RCC 7860 (cell line): ENCODE measurements at places on chromosomes 5 and 9.

DNA sequence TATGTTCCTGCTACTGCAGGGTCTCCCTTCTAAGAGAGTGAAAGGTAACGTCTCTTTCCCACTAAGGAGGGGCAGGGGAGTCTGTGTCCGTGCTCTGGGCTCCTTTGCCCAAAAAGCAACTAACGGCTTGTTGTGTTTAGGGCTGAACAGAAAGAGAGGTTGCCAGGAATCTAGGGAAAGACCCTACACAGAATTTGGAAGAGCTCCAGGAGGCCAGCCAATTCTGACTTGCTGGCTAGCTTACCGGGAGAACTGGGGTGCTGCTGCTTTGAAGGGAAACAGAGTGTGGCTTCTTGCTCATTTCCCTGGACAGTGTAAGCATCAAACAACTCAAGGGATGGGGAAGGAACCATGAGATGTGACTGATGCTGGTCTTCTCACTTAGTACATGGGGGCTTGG, 176.1 kb downstream of the GADD45G start:
- no peak for DNase-seq

- no peak for DNase-seq
Observed at GRCh38 chr9:108095496-108095895, 605.9 kb upstream of the KLF4 start.

- DNase-seq = peak; percentile 66
Observed at GRCh38 chr5:51651889-51652288, 268.6 kb downstream of the ISL1 start.

DNA sequence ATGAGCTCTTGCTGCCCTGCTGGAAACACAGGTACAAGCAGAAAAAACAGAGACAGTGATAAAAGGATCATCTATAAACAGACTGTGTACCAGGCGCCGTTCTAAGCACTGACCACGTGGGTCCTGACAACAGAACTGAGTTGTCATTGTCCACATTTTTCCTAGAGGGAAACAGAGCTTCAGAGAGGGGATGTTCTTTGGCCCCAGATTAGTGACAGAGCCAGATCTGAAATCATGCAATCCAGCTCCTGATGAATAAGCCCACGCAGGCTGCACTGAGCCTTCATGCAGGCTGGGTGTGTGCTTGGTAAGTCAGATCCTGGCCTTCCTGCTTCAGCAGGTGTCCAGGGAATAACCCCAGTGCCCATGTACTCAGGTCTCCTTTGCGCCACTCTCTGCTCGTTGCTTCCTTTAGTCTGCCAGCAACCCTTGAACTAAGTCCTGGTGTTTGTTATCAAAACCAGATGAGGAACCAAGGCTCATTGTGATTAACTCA, 22.8 kb upstream of the TCF7 start:
- DNase-seq = no peak

DNA sequence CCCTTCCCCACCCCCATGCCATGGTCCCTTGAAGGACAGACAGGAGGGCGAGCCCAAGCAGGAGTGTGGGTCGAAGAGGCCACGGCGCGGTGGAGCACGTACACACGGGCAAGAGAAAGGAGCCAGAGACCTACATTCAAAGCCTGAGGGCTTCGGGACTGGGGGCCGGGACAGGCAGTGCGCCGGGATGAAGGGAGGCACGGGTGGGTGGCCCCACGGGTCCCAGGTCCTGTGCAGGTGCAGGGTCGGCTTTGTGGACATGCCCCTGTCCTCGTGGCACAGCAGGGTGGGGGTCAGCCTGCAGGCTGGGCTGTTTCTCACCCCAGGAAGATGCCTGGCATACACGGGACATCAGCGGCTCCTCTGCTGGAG, 9.8 kb downstream of the LRRC26 start:
- DNase-seq = no peak

DNA sequence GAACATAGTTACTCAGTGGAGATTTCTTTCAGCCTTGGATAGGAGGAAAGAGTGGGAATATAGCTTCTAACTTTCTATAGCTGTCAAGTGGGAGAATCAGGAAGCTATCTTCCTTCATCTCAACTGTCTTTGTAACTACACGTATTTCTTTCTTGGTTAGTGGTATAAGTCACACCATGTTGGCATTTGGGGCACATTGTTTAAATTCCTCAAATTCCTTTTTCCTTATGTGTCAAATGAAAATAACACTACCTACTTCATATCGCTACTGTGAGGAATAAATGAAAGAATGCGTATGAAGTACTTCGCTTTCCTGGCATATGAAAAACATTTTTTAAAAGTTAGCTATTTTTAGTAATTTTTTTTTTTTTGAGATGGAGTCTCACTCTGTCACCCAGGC, 1082.5 kb upstream of the WWC1 start:
- DNase-seq = peak; percentile 88

DNA sequence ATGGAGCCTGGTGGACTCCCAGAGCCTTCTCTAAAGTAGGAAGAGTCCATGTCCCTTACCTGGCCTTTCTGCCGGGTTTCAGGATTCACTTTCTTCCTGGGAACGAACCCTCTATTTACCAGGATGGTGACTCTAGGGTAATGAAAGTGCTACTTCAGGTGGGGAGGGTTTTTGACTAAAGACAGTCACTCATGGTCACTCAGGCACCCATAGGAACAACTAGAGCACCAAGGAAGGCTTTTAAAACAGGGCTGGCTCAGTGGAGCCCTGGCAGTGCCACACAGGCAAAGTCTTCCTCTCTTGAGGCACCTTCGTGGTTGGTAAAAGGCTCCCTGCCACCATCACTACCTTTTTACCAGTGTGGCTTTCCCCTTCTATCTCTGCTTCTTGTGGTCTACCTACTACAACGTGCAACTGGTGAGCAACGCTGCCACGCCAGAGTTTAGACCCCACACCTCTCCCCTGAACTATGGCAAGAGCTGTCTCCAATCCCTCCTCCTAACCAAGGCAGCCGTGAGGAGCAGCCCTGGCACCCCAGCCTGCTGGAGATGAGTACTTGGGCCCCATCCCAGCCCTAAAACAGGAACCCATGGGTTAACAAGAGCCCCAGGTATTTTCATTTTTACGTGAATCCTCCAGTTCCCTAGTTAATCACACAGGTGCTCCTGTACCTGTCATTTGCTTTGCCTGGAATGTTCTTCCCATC, 3.5 kb downstream of the SURF1 start:
- no peak for DNase-seq

DNA sequence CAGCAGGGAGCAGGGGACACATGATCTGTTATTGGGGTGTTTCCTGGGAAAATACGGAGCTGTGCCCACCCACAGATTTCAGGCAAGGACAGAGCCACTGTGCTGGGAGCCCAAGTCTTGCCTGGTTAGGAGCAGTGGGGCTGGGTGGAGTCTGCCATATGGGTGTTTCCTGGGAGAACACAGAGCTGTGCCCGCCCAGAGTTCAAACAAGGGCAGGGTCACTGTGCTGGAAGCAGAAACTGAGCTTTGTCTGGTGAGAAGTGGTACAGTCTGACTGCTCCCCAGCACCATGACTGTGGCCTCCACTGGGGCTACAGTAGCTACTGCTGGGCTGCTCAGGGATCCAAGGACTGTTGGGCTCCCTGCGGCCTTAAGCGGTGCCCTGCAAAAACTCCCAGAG, 135.5 kb downstream of the MCTP1 start:
- DNase-seq = no peak

DNA sequence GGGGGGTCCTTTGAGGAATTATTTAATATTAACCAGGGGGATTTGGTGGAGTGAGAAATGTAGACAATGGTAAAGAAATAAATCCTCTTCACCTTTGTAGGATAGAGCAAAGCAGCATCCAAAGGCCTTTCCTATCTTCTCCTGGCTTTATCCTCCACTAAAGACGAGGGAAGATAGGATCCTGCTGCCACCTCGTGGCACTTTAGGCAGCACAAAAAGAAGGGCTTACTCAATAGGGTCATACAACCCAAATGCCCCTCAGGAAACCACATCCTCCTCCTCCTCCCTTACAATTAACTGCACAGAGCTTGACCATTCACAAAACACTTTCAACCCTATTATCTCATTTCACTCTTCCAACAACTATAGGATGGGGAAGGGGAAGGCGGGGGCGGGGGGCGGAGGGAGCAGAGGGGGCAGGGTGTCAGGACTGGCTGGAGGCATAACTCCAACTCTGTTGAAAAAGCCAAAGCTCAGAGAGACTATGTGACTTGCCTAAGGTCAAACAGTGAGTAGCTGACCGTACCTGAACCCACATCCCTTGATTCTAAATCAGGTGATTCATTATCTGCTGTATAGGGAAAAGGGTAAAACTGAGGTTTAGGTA, 45.4 kb upstream of the MYOT start:
- peak; percentile 33 for DNase-seq

DNA sequence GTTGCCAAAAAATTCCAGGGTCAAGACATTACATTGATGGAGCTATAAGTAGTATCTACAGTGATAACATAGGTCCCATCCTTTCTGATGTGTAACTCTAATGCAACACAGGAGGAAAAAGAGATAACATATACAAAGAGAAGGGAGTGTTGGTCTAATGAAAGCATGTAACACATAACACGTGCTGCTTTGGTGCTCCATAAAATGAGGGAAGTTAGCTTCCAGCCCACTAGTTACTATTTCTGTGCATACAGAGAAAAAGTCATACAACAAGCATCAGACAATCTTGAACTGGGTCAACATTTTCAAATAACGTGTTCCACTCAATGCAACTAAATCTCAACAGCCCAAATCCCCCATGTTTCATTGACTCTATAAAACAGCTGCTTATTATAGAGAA, 11.7 kb downstream of the MLLT3 start:
- no peak for DNase-seq

DNA sequence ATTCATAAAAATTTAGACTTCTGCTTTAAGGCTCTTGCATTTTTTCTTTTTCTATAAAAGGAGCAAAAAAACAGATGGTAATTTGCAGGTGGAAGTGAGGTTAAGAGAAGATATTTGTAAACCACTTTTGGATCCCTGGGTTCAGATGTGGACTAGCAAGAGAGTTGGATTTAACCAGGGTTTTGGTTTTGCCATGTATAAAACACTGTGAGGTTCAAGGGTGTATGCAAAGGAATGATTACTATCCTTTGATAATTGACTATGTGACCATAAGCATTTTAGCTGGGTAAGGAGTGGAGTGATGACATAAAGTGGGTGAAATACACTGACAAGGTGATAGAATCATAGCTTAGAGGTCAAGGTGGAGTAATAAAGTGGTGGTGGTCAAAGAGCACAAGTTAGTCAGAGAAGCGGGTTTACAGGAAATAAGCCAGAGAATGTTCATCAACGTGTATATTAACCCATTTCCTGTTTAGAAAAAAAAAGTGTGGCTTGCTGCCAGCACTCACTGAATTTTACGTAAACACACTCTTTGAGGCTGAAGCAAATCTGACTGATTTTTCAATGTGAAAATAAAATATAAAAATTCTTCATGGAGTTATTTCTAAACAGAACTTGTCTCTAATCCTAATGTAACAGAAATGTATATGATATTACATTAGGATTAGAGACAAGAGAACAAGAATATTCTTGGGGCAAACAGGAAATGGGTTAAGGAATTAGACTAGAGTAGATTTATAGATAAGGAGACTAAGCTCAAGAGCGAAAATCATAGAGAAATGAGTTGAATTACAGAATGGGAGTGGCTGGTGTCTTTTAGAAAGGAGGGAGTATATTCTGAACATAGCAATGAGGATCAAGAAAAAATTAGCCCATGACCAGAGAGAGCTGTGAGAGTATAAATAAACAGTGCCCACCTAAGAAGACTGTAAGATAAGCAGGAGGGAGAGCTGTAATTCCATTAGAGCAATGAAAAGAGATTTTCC, 74.5 kb downstream of the CDKN2A start:
- peak; percentile 18 for DNase-seq

DNA sequence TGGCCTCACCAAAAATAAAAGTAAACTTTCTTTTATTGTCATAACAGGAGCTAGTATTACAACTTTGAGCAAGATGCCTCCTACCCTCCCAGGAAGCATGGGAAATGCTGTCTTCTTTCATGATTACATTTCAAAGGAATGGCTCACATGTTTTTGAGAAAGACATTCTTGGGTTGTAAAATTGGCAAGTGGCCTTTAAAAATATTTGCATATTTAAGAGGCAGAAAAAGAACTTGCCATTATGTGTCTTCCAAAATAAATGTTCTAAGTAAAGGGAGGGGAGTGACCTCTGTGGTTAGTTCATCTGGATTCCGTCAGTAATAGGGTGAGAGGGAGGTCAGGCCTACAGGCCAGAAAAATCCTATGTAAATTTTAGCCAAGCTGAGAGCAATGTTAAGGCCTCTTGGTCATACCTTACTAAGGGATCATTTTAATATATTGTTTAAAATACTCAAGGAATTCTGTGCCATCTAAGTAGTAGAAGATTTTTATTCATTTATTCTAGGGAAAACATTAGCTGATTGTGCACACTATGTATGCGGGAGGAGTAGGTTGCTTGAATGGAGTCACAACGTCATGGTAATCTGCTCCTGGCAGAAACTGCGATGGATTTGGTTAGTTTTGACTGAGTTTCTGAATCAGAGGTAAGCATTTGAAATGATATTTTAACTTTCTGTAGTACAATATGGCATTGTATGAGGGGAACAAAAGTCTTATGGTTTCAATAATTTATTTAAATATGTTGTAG, 1485.7 kb upstream of the CDH9 start:
- DNase-seq = peak; percentile 24

GRCh38 chr5:91293131-91293530, 90.0 kb downstream of the ARRDC3 start:
- peak; percentile 86 for DNase-seq

DNA sequence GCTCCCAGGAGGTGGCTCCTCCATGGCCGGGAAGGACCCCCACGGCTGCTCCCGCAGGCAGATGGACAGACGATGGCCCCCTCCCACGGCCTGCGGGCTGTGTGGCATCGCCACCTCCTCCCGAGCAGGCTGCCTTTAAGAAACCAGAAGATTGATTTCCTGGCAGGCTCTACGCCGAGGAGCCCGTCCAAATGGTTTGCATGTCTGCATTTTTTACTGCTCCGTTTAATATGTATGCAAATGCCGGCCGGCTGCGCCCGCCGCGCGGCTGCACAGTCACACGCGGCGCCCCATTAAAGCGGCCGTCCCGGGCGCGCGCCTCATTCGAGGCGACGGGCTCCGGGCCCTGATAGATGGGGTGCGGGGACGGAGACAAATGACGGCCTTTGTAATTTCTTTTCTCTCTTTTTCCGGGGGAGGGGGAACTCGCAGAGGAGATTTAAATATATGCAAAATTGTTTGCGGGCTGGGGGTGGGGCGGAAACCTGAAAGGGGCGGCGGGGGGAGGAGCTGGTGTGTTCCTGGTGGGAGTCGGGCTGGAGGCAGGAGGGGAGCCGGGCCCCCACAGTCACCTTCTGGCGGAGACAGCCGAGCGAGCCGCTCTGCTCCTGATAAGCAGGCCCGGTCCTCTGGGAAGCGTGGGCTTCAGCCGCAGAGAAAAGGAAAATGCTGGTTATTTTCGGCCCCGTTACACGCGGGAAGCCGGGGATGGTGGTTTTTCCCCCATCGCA, 158.7 kb upstream of the IER5L start:
- no peak for DNase-seq

- DNase-seq = no peak
Observed at GRCh38 chr5:41763574-41763973, 106.7 kb downstream of the OXCT1 start.

GRCh38 chr9:18857334-18857733, 175.7 kb downstream of the SAXO1 start:
- DNase-seq = no peak

GRCh38 chr5:143476601-143477211, 73.2 kb upstream of the NR3C1 start:
- no peak for DNase-seq
